Ecto neural progenitor cell (in vitro differentiated cells): ENCODE measurements at places on chromosomes 3 and 15.

DNA sequence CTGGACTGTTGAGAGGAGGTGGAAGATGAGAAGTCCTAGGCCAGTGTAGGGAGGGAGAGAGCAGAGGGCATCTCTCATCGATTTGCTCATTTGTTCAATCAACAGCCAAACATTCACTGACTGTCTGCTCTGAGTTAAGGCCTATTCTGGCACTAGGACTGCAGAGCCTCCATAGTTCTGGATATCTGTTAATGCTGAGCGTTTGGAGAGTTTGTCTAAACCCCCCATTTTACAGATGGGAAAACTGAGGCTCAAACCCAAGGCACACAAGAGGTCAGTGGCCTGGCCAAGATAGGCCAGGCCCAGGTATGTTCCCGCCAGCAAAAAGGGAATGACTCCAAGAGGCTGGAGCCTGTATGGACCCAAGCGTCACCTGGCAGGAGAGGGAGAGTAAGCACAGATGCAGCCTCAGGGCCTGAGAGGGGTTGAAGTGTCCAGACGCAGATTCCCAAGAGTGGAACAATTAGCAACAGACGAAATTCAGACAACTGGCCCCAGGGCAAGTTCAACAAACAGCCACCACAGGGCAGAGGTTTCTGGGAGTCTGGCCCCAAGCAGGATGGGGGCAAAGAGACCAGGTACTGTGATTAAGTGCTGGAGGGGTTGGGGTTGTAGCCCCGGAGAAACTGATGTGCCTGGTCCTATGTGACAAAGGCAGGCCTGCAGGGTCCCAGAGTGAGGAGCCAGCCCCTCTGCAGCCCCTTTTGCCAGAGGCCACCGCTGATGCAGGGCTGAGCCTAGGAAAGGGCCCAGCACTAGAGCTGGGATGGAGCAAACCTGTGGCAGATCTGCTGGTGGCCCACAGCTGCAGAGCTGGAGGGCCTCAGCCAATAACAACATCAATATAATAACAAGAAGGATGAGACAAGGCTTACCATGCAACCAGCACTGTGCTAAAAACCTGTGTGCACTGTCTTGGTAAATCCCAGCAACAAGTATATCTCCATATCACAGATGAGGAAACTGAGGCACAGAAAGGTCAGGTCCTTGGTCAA lies 245.1 kb upstream of the TLE3 start:
- no peak for DNase-seq

DNA sequence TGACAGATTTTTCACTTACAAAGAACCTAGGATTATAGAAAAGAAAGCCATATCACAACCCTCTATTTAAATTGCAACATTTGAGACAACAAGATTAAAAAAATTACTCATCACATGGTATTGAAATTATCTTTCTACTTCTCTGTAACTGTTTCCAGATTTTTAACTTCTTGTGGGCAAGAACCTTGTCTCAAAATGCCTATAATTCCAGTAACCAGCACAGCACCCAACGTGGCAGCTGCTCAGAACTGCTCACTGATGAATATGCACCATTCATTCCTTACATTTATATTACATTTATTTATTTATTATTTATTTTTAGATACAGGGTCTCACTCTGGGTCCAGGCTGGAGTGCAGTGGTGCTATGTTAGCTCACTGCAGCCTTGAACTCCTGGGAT lies 216.1 kb downstream of the THRB start:
- no peak for DNase-seq

DNA sequence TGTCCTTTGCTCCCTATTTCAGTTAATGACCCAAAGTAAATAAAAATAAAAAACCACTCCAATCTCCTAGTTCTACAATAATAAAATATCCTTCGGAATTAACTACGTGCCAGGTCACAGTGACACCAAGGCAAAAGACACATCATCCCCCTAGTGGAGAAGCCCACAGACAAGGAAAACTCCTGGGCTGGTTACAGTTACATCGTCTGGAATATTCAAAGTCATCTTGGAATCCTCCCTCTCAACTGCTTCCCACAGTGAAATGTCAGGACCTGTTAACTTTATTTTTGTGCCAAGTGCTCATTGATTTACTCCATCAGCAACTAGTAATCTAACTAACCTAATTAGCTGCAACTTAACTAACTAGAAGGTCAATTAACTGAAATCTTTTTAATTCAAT lies 349.3 kb downstream of the MAGI1 start:
- DNase-seq = no peak

DNA sequence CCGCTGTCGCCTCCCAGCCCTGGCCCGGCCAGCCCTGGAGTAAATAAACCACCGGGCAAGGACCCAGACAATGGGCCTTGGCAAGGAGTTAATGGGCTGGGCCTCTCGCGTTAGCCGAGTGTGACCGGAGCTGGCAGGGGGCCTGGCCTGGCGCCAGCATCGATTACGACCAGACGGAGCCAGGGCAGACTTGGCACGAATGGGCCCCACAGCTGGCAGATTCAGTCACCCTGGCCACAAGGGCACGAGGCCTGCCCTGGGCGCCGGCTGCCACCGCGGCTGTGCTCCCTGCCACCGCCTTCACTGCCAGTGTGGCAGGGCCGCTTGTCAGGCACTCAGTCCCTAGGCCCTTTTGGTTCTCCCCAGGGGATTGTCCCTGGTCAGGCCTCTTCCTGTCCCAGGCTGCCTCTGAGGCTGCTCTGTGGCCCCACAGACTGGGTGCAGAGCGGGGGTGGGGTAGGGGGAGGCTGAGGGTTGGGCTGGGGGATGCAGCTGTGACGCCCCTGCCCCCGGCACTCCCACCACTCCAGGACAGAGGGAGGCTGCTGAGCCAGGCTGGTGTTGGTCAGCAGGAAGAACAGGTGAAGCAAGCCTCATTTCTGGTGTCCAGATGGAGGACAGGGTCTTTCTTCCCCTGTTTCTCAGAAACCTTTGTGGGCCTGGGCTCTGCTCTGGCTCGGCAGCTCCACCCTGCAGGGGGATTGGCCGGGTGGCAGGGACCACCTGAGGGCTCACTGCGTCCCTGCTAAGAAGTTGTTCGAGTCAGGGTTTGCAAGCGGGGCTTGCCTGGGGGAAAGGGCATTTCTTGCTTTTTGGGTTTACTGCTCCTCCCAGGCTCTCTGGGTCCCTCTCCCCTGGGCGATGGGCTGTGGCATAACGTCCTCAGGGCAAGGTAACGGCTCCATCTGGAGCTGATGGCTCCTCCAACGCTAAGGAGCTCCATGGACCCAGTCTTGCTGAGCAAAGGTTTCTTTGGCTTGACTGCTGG lies 30.5 kb upstream of the SRP14 start:
- peak; percentile 83 for DNase-seq

GRCh38 chr3:99325402-99325801 lies 313.0 kb upstream of the COL8A1 start:
- no peak for DNase-seq

GRCh38 chr3:50525987-50526386 lies 22.6 kb upstream of the CACNA2D2 start:
- peak; percentile 75 for DNase-seq

- no peak for DNase-seq
These were observed 1.2 kb downstream of the LARP6 start for GRCh38 chr15:70852501-70853317.

DNA sequence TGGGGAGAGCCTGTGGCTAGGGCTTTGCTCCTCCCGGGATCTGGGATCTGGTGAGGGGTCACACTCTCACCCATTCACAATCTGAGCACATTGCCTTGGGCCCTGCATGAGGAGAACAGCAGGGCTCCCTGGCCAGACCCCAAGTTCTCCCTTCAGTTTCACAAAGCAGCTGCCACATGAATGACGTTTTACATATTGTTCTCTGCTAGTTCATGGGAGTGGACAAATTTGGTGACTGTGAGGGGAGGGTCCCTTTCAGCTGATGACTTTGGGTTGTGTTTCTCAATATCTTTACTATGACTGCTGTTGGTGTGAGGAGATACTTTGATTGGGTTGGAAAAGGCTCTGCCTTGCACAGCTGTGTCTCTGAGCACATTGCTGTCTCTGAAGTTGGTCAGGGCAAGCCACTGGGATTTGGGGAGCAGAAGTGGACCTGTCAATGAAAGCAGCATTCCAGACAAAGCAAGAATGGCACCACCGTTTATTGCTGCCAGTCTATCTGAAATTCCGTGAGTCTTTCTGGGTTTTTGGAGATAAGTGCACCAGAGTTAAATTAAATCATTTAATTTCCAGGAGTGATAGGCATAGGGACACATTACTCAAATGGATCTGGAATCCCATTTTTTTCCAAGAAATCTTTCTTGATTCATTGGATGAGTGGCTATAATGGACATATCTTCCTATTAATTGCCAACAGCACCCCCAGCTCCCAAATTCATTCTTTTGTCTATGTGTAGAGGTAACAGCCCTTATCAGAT lies 10.3 kb downstream of the TIMP4 start:
- DNase-seq = no peak

- DNase-seq = no peak
These were observed 11.3 kb upstream of the PPP1R2 start for GRCh38 chr3:195554458-195554857.

- no peak for DNase-seq
These were observed 77.4 kb downstream of the VPS8 start for GRCh38 chr3:184889312-184889904.

DNA sequence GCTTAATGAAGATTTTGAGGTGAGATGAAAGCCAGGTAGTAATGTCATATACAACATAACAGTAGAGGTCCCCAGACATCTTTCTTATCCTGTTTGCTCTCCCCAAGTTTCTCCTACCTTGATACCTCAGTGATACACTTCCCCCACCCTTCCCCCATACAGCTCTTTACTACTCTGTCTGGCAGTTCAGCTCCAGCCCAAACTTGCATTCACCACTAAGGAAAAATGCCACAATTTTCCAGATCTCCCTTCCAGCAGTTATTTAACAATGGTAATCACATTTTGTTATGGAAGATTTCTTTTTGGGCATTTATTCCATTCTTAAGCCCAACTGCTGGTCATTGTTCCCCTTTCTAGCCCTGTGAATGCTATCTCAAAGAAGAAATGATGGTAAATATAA lies 34.9 kb upstream of the ITGA11 start:
- DNase-seq = no peak

DNA sequence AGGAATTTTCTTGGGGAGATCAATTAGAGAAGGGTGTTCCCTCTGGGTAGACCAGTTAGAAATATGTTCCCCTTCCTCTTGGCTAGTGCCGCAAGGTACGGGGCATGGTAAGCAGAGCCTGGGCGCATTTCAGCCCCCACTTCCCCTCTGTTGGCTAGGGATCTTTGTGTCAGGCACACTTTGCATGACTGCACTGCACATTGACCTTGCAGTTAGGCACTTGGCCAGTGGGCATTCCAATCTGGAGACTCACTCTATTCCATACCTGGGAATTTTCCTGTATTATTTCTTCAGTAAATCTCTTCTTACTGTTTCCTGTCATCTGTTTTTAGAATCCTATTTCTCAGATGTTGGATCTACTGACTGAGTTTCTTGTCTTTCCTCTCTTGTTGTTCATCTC lies 30.0 kb upstream of the CACNA1D start:
- DNase-seq = no peak

- DNase-seq = no peak
These were observed 15.4 kb downstream of the CCDC54 start for GRCh38 chr3:107392549-107393165.

DNA sequence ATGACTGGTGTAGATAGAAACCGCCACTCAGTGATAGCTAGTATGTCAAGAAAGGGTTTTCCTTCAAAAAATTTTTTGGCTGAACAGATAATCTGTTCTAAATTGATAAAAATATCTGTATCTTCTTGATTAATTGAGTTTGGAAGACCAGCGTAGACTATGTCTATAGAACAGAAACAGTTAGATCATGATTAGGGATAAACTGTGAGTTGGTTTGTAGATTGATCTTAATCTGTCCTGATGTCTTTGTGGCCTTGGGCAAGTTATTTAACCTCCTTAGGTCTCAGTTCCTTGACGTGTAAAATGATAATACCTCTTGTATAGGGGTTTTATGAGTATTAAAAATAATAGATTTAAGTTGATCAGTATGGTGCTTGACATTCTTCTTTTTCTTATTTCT lies 4.7 kb downstream of the NFKBIZ start:
- DNase-seq = no peak

- DNase-seq = no peak
These were observed 22.2 kb downstream of the UACA start for GRCh38 chr15:70741107-70741531.

DNA sequence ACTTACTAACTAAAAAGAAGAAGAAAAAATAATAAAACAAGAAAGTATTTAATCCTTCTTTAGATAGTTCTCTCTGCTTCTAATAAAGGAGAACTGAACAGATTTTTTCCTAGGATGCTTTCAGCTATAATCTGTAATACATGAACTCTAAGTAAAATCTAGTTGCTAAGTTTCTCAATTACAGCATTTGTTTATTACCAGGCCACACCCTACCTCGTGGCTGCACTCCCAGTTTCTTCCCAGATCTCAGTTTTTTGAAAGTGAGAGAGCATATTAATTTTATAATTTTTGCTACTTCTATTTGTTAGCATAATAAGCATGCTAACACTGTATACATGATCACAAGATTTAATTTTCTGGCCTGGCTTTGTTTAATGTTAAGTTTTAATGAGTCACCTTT lies 258.3 kb downstream of the IL5RA start:
- no peak for DNase-seq

DNA sequence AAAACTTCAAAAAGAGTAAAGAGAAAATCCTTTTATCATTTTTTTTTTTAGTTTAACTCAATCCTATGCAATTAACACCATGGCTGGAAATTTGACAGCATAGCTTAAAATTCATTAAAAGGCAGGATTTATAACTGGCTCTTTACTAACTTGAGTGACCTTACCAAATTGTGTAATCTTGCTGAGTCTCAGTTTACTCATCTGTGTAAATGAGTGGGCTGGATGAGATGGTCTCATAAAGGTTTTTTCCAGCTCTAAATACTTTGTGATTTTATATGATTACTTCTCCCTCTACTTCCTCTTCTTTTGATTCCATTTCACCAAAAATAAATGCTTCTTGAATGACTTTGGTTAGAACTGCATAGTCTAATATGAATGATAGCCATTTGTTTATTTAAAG lies 234.9 kb upstream of the SATB1 start:
- no peak for DNase-seq

GRCh38 chr3:62241279-62241678 lies 132.1 kb downstream of the FEZF2 start:
- DNase-seq = no peak

GRCh38 chr3:89280822-89281365 lies 173.5 kb downstream of the EPHA3 start:
- DNase-seq = no peak

DNA sequence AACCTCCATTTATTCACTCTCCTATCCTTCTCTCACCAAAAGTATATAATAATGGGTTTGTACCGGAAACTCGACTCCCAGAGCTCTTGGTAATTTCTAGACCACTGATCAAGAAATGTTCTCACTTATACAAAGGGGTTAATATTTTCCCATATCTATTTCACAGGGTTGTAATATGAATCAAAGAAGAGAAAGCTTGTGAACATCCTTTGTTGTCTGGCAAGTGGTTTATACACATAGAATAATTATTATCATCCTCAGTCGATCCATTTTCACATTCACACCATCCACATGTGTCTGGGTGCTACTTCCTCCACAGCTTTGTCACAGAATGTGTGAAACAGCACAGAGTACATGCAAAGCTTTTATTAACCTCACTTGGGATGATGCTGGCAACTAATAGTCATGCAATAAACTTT lies 29.9 kb upstream of the STT3B start:
- no peak for DNase-seq

GRCh38 chr15:34206011-34206410 lies 3.9 kb downstream of the KATNBL1 start:
- DNase-seq = no peak

- no peak for DNase-seq
These were observed 29.6 kb downstream of the CPOX start for GRCh38 chr3:98563661-98564281.
